HFF-Myc (cell line): ENCODE measurements at places on chromosomes 6 and 20.
A peak's percentile ranks its signal among the peaks of the same experiment; 100 is the strongest.

DNA sequence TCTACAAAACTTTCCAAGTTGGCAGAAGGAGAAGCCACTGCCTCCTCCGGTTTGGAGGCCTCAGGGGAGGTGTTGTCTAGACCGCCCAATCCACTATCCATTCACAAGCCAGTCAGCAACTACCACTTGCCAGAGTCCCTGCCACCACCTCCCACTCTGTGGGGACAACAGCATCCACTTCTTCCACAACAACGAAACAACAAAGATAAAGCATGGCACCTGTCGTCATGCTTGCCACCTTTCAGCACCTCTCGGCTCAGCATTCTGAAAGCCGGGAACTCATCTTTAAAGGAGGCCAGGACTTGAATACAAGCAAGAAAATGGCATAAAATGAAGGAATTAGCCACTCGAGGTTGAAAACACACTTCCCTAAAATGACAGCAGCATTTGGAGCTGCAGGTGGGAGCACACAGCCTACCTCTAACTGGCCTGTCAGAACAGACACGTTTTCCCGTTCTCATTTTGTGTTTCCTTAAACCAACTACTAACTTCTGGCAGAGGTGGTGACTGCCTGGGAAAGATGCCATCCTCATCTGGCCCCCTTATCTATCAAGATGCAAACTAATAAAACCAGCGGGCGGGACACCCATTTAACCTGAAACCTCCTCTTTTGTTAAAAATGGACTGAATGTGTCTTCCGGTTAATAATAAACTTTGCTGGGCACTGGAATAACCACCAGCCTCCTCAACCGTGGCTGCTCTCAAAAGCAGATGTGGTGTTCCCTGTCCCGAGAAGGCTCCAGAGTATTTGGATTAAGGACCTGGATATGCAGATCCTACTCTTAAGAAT, 21.7 kb downstream of the YTHDF1 start:
- no peak for DNase-seq

GRCh38 chr6:36122495-36123269, 7.6 kb upstream of the MAPK13 start:
- DNase-seq: no peak

GRCh38 chr6:106608080-106608668, 21.1 kb downstream of the RTN4IP1 start:
- DNase-seq: peak; percentile 32

- DNase-seq: no peak
Measured at GRCh38 chr6:133959667-133960368, 6.8 kb downstream of the TBPL1 start.

GRCh38 chr6:73182021-73182607, 43.2 kb downstream of the KHDC1L start:
- no peak for DNase-seq

DNA sequence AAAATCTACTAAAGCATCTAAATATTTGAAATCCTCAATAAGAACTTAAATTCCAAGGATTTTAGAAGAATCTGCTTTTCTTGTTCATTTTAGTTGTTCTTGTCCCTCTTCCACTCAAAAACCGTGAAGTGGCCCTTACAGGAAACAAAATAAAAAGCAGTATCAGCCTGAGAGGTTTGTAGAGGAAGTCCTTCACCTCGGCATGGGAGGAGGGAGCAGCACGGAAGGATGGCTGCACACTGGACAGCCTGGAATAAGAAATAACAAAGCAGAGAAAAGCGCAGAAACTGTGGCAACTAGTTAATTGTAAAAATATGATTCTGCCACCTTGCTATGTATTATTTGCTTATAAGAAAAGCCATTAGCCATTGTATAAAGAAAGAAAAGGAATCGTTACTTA, 46.1 kb downstream of the RALGAPA2 start:
- no peak for DNase-seq

DNA sequence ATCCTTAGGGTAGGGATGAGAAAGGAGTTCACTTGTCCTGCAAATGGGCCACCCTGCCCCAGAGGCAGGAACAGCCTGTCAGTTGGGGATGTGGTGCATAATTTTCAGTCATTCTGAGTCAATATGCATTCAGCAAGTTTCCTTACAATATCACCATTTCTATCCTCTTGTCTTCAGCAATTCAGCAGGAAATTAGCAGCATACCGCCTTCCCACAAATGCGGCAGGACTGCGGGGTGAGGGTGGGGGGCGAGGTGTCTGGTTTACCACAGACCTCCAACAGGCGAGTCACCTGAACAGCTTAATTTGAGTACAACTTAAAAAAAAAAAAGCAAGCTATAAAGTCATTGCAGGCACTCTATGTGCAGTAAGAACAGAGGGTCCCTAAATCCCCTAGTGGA, 126.8 kb downstream of the MAP3K7 start:
- no peak for DNase-seq
